ENCODE measurements at places on chromosomes 4 and X.

DNA sequence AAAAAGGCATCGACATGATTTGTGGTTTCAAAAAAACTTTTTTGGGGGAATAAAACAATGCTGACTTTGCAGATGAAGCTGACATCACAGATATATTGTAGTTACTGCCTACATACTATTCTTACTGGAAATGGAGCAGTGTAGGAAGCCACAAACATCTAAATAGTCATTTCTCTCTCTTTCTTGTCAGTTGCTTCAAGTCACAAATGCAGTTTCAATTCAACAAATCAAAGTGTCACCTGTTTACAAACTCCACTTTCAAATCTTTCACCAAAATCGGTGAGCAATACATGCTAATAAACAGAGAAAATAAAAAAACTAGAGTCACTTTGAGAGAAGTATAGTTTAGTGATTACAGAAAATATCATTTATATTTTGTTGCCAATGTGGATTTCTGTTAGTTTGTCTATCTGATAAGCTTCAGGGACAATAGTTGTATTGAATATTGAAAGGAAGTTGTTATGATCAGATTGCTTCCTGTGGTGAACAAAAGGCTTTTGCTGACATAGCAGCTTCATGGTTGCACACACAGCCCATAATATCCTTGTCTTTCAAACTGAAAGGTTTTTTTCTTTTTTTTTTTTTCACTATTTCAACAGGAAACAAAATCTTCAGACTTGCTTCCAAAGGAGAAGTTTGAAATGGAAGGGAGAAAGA, 49.7 kb upstream of the PTPN13 start:
- DNase-seq, result no peak

DNA sequence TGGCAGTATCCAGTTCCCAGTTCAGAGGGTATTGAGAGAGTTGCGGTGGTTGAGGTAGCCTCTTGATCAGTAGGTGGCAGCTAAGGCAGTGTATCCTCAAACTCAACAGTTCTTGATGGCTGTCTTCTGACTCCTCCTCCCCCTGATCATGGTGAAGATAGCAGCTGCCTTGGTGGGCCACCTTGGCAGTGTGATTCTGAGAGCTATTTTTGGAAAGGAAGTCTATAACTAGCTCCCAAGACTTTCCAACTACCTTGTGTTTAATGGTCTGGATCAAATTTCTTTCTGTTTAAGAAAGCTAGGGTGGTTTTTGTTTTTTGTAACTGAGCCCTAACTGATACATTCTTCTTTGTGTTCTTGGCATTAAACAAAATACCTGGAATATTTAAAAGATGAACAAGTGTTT, 10.5 kb upstream of the TBC1D19 start:
- DNase-seq, result no peak

- no peak for DNase-seq
These were observed 23.5 kb upstream of the SPINK2 start for GRCh38 chr4:56844802-56845580.

- DNase-seq, result no peak
These were observed 239.0 kb downstream of the SLITRK2 start for GRCh38 chrX:146056511-146057081.

GRCh38 chr4:109648266-109648996, 54.8 kb downstream of the CASP6 start:
- no peak for DNase-seq

Data from NCI-H1694 treated with DMSO at 0.1 percent for 48 hours (cell line).